ENCODE measurements at places on chromosomes 2 and 18.

GRCh38 chr2:223270548-223270947 lies 218.6 kb downstream of the KCNE4 start:
- H3K27ac ChIP-seq: no peak overlapping the region
- DNase-seq: no peak
- H3K36me3 ChIP-seq: no peaks in the 10 kb centered on the region
- no peaks in the 10 kb centered on the region for H3K27me3 ChIP-seq
- H3K4me1 ChIP-seq: no peaks in the 10 kb centered on the region

GRCh38 chr2:21011453-21011852 lies 32.4 kb downstream of the APOB start:
- H3K4me3 ChIP-seq: no peak overlapping the region
- no peaks in the 10 kb centered on the region for H3K36me3 ChIP-seq
- H3K4me1 ChIP-seq: no peaks in the 10 kb centered on the region
- no peak for DNase-seq
- H3K27me3 ChIP-seq: no peaks in the 10 kb centered on the region

DNA sequence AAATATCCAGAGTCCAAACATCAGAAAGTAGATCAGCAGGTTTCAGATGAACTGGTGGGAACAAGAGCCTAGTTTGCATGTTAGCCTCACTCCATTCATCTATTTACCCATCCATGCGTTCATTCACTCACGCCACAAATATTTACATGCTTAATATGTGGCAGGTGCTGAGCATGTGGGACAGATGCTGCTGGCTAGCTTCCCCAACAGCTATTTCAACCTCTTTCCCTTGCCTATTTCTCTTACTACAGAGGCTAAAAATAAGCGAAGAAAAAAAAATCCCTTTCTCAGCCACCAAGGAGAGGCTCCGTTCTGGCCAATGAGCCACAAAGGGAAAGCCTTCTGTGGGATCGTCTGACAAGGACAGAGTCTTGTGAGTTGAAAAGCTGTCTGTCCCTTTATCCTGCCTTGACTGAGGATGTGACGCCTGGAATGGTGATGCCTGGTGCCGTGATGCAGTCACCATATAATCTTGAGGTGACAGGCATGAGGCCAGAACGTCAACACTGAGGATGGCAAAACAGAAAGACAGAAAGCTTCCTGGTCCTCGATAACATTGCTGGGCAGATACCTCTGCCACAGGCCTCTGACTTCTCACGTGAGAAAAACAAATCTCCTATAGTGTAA lies 78.2 kb downstream of the KCTD1 start:
- H3K36me3 ChIP-seq: no peaks in the 10 kb centered on the region
- no peaks in the 10 kb centered on the region for H3K4me1 ChIP-seq
- no peak for DNase-seq
- H3K4me3 ChIP-seq: no peak overlapping the region

GRCh38 chr2:171729952-171730317 lies 42.7 kb downstream of the DYNC1I2 start:
- H3K27me3 ChIP-seq: no peaks in the 10 kb centered on the region
- H3K4me1 ChIP-seq: no peaks in the 10 kb centered on the region
- H3K36me3 ChIP-seq: peaks cover 43% of the 10 kb centered on the region

DNA sequence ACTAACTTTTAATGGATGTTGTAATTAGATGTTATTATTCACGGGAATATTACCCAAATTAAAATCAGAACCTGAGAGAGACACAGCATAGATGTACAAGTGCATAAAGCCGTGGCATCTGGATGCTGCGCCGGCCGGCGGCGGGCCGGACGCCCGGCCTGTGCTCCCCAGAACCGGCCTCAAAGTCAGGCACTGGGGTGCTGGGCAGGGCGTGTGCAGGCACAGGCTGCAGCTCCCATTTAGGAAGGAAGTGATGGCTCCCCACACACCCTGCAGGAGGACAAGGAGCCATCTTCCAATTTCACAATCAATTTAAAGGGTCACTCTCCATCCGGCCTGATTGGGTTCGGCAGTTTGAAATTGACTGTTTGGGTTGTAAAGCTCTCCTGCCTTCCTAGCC lies 367.7 kb upstream of the SALL3 start:
- no peaks in the 10 kb centered on the region for H3K27me3 ChIP-seq
- no peak overlapping the region for H3K27ac ChIP-seq
- H3K4me1 ChIP-seq: no peaks in the 10 kb centered on the region
- no peak overlapping the region for H3K4me3 ChIP-seq

DNA sequence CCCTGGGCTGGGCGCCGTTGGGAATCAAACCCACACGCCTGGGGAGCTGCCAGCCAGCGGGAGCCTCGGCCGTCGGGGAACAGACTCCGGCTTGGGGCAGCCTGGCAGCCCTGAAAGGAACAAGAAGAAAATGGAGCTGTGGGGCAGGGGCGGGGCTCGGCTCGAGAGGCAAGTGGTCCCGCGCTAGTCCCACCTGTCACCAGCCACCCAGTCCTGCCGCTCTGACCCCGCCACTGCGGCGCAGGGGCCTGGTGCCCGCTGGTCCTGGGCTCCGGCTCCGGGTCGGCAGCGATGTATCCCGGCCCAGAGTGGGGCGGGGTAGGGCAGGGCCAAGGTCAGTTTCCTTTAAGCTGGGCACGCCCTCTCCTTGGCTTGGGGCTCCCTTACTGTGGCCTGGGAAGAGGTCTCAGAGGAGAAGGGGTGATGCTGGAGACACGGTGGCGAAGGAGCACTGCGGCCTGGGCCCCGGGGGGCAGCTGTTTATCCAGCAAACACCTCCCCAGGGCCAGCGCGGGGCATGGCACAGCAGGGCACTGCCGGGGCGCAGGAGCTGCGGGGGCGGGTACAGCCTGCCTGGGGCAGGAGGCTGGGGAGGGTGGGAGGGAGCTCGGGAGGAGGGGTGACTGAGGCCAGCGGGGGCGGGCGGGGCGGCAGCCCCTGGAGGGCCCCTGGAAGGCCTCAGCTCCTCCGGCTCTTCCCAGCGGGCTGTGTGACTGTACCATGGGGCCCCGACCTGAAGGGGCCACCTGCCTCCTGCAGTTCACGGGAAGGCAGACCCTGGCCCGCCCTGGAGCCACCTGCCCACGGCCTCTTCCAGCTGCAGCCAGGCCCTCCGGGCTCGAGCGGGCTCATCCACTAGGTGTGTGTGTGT lies 15.6 kb downstream of the ODC1 start:
- no peaks in the 10 kb centered on the region for H3K36me3 ChIP-seq
- peak; percentile 75 for DNase-seq
- H3K27ac ChIP-seq: peak overlapping the region; percentile 76
- H3K4me3 ChIP-seq: peak overlapping the region; percentile 53
- H3K4me1 ChIP-seq: peaks cover 21% of the 10 kb centered on the region

DNA sequence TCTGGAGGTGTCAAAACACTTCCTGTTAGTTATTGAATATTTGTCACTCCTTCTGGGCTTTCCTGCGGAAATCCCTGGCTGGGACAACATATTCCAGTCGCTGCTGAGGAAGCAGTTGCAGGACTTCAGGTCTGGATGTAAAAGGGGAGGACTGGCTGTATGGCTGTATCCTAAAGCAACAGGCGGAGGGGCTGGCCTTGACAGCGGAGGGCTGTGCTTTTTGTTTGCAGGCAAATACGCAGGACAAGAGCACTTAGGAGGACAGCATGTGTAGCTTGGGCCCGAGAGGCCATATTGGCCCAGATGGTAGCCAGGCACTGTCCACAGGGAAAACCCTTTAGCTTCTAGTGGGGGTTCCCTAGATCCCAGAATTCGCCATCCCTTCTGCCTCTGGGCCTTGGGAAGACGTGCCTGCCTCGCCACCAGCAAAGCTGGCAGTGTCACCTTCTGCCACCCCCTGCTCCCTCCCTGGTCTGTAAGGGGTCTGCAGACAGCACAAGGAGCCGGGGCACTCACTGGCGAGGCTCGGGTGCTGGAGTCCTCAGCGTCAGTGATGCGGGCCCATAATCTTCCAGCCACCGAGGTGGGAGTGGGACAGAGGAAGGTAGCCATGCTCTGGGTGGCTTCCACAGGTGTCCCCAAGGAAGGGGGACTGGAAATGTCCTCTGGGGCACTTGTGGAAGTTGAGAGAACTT lies 6.7 kb downstream of the NPPC start:
- DNase-seq: no peak
- no peak overlapping the region for H3K4me3 ChIP-seq
- no peaks in the 10 kb centered on the region for H3K36me3 ChIP-seq
- peaks cover 25% of the 10 kb centered on the region for H3K27me3 ChIP-seq

GRCh38 chr18:72375618-72376017 lies 168.5 kb downstream of the CBLN2 start:
- no peaks in the 10 kb centered on the region for H3K27me3 ChIP-seq
- DNase-seq: no peak
- H3K4me3 ChIP-seq: no peak overlapping the region
- H3K4me1 ChIP-seq: no peaks in the 10 kb centered on the region
- H3K36me3 ChIP-seq: no peaks in the 10 kb centered on the region

- no peak overlapping the region for H3K27ac ChIP-seq
- no peaks in the 10 kb centered on the region for H3K36me3 ChIP-seq
Observed at GRCh38 chr2:76684756-76685155, 837.4 kb downstream of the LRRTM4 start.

GRCh38 chr2:64950226-64951160 lies 38.7 kb upstream of the SLC1A4 start:
- H3K27ac ChIP-seq: no peak overlapping the region
- peaks cover 18% of the 10 kb centered on the region for H3K4me1 ChIP-seq
- H3K4me3 ChIP-seq: no peak overlapping the region
- no peaks in the 10 kb centered on the region for H3K27me3 ChIP-seq

- H3K36me3 ChIP-seq: no peaks in the 10 kb centered on the region
- no peak overlapping the region for H3K4me3 ChIP-seq
- no peak overlapping the region for H3K27ac ChIP-seq
- peak; percentile 54 for DNase-seq
- no peaks in the 10 kb centered on the region for H3K4me1 ChIP-seq
Observed at GRCh38 chr2:100610381-100610831, 47.6 kb downstream of the PDCL3 start.

- H3K4me1 ChIP-seq: no peaks in the 10 kb centered on the region
- H3K27ac ChIP-seq: no peak overlapping the region
- no peaks in the 10 kb centered on the region for H3K36me3 ChIP-seq
- DNase-seq: no peak
- no peaks in the 10 kb centered on the region for H3K27me3 ChIP-seq
Observed at GRCh38 chr2:10557506-10558265, 109.6 kb upstream of the ODC1 start.

DNA sequence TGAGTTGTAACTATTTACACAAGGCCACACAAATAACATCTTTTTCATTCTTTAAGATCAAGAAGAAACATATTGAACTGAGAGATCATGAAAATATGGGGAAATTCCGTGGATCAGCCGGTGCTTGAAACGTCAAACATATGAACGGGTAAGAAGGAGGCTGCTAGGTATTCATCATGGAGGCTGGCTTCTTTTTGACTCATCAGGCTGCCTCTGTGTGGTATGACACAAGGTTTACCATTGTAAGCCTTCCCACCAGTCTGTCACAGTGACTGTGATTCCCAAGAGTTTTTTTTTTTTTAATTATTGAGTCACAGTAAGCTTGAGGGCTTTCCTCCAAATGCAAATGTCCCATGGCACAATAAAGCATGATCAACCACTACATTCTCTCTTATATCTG lies 506.9 kb downstream of the BCL11A start:
- no peak for DNase-seq
- H3K4me1 ChIP-seq: no peaks in the 10 kb centered on the region
- H3K27me3 ChIP-seq: no peaks in the 10 kb centered on the region

- no peak for DNase-seq
- H3K27me3 ChIP-seq: no peaks in the 10 kb centered on the region
- peak overlapping the region; percentile 4 for H3K27ac ChIP-seq
Observed at GRCh38 chr18:55479656-55480420, 108.2 kb downstream of the TCF4 start.

DNA sequence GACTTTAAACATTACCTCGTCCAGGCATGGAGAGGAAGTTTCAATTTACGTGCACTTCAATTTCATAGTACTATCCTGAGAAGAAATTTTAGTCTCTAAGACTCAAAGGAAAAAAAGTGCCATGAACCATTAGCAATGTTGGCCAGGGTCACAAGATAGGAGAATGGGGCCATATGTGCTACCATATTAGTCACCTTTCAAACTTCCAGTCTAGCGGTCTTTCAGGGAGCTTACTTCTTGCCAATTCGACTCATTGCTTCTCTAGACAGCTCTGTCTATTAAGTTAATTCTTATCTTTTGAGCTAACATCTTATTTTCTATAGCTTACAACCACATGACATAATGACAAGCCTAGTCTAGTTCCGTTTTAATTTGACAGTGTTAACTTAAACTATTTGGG lies 129.1 kb downstream of the ANKRD44 start:
- no peaks in the 10 kb centered on the region for H3K4me1 ChIP-seq
- no peaks in the 10 kb centered on the region for H3K36me3 ChIP-seq
- no peak overlapping the region for H3K4me3 ChIP-seq
- no peak overlapping the region for H3K27ac ChIP-seq

- H3K4me3 ChIP-seq: no peak overlapping the region
- peaks cover 4% of the 10 kb centered on the region for H3K4me1 ChIP-seq
- no peaks in the 10 kb centered on the region for H3K36me3 ChIP-seq
- no peak overlapping the region for H3K27ac ChIP-seq
- H3K27me3 ChIP-seq: no peaks in the 10 kb centered on the region
Observed at GRCh38 chr2:170155723-170156253, 22.2 kb upstream of the MYO3B start.

All from transverse colon (tissue), 4 donors.